ENCODE measurements at places on chromosomes 6 and 20.
A peak's percentile ranks its signal among the peaks of the same experiment; 100 is the strongest.

- no peak for DNase-seq
Measured at GRCh38 chr6:6620766-6621425, 32.4 kb downstream of the LY86 start.

- DNase-seq, result peak; percentile 45
Measured at GRCh38 chr20:44209686-44210405, 725 bp downstream of the OSER1 start.

DNA sequence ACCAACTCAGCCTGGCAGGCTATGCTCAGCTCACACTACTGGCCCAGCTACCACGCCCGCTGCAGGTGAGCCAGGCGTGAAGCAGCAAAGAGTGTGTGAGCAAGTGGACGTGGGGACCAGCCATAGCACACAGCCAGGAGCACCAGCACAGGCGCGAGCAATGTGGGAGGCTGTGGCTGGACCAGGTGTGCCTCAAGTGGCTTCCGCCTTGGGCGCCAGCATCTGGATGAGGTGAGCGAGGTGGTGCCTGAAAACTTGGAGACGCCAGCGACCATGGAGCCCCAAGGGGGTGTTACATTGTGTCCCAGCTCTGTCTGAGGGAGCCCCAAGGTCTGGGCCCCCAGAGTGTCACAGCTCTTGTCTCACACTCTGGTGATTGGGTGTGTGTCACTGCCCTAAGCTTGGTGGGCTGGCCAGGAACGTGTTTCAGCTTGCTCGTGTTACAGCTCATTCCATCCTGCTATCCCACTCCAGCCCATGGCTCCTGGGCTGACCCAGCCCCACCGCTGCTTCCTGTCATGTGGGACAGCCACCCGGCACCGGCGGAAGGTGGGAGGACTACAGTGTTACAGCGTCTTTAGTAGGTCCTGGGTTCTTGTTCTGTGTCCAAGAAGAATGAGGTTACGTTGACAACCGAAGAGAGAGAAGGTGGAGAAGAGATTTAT is 508.0 kb upstream of the MMS22L start:
- no peak for DNase-seq

GRCh38 chr20:46400253-46400652 is 6.2 kb downstream of the ELMO2 start:
- DNase-seq, result peak; percentile 95

DNA sequence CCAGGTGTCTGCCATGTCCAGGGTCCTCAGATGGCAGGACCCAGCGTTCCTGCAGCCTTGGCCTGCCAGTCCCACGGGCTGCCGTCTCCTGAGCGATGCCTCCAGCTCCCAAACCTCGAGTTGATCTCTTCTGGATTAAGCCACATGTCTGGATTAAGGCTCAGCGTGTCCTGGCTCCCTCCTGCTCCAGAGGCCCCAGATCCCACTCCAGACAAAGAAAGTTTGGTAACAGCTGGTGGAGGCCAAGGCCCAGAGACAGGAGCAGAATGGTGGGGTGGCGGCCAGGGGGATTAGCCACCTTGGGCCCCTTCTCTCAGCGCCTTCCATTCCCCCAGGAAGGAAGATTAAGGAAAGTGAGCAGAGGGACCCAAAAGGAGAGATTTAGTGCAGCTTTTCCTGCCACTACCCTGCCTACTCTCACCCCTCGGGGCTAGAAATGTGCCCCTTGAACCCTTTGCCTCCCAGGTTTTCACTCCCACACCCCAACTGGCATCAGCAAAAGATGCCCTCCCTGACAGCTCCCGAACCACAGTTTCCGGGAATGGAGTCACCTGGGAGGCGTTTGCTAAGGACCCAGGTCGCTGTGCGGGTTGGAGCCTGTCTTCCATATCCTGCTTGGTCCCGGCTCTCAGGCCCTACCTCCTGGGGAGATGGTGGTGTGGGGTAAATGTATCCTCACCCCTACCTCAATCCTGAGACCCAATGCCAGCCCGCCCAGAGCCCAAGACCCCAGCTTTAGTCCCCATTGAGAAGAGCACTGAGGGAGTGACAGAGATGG is 6.9 kb downstream of the SPDEF start:
- DNase-seq, result no peak

DNA sequence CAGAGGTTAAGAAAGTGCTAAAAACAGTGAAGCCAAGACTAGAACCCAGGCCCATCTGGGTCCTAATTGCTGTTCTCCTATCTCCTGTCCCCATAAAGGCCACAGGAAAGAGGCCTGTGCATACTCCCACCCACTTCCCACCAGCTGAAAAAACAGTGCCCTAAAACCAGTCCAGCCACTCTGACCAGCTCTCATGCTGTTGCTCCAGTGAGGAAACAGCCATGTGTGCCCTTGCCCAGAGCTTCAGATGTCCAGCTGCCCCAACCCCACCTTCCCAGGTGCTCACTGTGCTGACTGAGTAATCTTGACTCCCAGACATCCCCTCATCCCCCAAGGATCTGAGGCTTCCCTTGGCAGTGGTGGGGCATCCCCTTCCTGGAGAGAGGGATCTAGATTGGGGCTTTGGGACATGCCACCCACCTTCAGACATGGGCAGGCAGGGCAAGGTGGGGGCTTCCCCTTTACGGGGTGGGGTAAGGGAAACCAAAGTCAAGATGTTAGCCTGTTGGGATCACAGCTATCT is 28.7 kb downstream of the KCNK5 start:
- no peak for DNase-seq

- DNase-seq, result no peak
Measured at GRCh38 chr6:29107758-29108157, at the start of gene OR2J3. Gene OR2J3 (plus strand): TSS chr6:29108058. CDS start chr6:29111891, 3,833 bp downstream.

- peak; percentile 38 for DNase-seq
Measured at GRCh38 chr6:89736893-89737292, 82.7 kb downstream of the MDN1 start.

DNA sequence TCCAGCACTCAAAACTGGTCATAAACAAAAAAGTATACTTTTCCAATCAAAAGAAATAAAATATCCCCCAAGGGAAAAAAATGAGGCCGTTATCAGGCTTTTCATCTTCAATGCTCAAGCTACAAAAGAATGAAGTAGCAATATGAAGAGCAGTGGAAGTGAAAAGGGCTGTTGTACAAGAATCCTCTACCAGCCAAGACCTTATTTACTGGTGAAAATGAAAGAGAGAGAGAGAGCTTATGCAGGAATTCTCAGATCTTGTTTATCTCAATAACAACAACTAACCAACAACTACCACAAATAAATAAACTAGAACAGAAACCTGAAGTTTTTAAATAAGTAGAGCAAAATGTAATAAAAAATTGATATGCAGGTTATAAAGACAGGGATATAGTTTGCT is 400.6 kb downstream of the HDGFL1 start:
- DNase-seq, result no peak

- DNase-seq, result no peak
Measured at GRCh38 chr6:22361576-22361975, 64.7 kb upstream of the PRL start.

DNA sequence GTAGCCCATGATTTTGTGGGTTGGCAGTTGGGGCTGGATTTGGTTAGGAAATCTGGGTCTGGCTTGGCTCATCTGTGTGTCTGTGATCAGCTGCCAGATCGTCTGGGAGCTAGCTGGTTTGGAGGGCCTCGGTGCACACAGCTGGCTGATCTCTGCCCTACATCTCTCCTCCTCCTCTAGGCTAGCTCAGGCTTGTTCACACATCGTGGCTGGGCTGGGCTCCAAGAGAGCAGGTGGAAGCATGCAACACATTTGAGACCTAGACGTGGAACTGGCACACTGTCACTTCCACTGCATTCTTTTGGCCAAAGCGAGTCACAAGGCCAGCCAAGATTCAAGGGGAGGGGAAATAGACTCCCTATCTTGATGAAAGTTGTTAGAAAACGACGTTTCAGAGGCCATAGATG is 15.9 kb downstream of the NDUFAF5 start:
- DNase-seq, result no peak

All from Kasumi-1 (cell line).